Peyer's patch (tissue), 4 donors: ENCODE measurements at places on chromosomes 5 and 9.

GRCh38 chr9:70488098-70488792 lies 73.8 kb upstream of the KLF9 start:
- no peak for DNase-seq

DNA sequence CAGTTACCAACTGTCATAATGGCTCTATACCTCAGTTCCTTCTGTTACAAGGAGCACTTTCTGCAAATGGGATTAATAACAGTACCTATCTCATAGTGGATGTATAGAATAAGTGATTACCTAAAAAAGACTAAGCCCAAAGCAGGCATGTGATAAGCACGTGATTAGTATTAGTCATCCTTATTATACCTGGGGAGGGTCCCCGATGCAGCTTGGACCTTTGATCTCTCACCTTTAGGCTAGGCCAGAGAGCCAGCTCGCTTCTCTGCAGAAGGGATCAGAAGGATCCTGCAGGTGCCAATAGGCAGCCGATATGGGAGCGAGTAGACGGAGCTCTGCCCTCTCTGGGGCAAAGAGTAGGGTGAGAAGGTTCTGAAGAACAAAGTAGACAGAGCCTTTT lies 4.0 kb downstream of the JADE2 start:
- DNase-seq = no peak

- DNase-seq = no peak
Measured at GRCh38 chr5:143130613-143131305, 272.7 kb downstream of the NR3C1 start.

DNA sequence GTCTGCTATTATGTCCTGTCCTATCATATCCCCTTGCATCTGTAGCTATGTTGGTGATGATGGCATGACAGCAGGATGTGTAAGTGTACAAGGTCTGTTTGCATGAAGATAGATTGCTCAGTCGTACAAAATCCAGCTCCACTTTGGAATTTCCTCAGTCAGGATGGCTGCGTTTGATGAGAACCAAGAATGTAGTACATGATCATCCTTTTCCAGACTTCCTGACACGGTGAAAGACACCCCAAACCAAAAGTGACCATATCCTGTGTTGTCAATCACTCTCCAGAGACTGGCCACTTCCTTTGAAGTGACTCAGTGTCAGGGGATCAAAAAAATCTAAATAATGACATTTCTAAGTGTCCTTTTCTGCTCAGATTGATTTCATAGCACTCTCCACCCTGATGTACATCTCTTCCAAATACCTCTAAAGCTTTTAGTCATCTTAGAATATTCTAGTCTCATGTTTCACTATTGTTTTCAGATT lies 213.4 kb downstream of the PLK2 start:
- DNase-seq = no peak

- peak; percentile 97 for DNase-seq
Measured at GRCh38 chr5:177454397-177455035, 7.9 kb downstream of the PRR7 start.

- DNase-seq = no peak
Measured at GRCh38 chr9:6068983-6069382, 53.6 kb upstream of the RANBP6 start.

DNA sequence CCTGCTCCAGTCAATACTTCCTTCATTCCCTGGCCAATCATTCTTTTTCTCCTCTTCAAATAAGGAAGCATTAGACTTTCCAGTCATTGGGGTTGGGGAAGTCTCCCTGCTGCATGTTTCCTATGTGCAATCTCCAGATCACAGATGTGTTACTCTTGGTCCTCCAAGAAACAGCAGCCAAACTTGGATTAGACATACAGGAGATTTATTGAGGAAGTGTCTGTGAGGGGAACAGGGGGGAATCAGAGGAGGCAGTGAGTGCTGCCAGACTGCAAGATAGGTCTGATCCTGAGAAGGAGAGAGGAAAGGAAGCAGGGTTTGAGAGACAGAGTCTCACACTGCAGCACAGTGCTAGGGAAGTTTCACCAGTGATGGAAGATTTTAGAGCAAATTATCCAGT lies 40.6 kb upstream of the SLIT3 start:
- DNase-seq = no peak

- DNase-seq = no peak
Measured at GRCh38 chr5:33317271-33317670, 123.5 kb upstream of the TARS1 start.

GRCh38 chr5:122306461-122306860 lies 5.6 kb upstream of the SNCAIP start:
- DNase-seq = no peak

DNA sequence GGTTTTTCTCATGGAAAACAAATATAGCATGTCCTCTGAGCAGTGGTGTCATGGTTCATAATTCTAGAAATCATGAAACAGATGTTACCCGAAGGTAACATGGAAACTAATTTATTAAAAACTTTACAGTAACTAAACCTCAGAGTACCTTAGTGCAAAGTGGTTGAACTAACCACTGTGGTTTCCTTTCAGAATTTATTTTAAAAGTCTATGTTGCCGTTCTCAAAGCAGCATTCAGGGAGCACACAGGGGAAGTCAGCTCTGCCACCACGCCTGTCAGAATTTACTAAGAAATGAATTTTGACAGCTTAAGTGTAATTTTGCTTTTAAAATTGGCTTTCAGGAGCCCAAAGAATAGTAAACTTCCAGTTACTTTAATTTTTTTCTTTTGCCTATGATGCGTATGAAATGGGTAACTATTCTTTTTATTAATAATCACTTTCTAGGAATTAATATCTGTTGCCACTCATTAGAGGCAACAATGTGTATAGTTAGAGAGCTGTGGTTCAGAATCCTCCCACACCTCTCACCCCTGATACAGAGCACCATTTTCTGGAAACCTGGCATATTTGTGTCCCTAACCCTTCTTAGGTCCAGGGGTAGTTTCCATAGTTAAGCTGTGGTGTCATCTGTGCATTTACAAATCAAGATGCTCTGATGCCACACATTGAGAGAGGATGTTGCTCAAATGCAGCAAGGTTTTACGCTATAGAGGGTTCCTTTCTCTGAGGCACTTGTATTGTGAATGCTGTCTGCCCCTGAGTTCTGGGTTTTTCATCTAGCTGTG lies 202.6 kb downstream of the ZSWIM6 start:
- no peak for DNase-seq

- DNase-seq = no peak
Measured at GRCh38 chr5:151113651-151114050, 32.8 kb upstream of the TNIP1 start.

GRCh38 chr5:34686762-34687268 lies 30.7 kb downstream of the RAI14 start:
- DNase-seq = peak; percentile 89

GRCh38 chr5:149367249-149367971 lies 9.6 kb downstream of the PCYOX1L start:
- DNase-seq = no peak

- peak; percentile 62 for DNase-seq
Measured at GRCh38 chr5:132464156-132464939, 26.2 kb downstream of the IRF1 start.

GRCh38 chr5:55851675-55851979 lies 470 bp downstream of the IL31RA start:
- DNase-seq = no peak

- no peak for DNase-seq
Measured at GRCh38 chr9:129150672-129151211, 27.3 kb downstream of the IER5L start.

DNA sequence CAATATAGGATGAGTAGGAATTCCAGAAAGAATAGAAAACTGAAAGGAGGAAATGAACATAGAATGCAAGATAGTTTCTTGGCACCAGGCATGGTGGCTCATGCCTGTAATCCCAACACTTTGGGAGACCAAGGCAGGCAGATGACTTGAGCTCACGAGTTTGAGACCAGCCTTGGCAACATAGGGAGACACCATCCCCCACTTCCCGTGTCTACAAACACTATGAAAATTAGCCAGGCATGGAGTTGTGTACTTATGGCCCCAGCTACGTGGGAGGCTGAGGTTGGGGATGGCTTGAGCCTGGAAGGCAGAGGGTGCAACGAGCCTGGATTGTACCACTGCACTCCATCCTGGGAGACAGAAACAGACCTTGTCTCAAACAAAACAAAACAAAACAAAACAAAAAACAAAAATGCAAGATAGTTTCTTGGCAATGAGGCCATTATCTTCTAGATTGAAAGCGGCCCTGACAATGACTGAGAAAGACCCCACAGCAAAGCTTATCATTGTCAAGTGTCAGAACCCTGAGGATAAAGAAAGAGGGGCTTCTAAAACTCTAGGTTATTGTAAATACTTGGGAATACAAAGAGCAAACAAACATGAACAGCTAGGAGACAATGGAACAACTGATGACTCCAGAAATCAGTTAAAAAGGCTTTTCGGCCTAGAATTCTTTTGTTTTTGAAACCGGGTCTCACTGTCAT lies 9.2 kb downstream of the SQSTM1 start:
- no peak for DNase-seq

- no peak for DNase-seq
Measured at GRCh38 chr5:116386633-116387032, 188.0 kb downstream of the SEMA6A start.

- no peak for DNase-seq
Measured at GRCh38 chr5:59133764-59134261, 550.9 kb downstream of the RAB3C start.

- DNase-seq = no peak
Measured at GRCh38 chr5:173890195-173890991, 2.2 kb downstream of the CPEB4 start.

- DNase-seq = no peak
Measured at GRCh38 chr5:115815006-115815692, 1.3 kb downstream of the CDO1 start.

DNA sequence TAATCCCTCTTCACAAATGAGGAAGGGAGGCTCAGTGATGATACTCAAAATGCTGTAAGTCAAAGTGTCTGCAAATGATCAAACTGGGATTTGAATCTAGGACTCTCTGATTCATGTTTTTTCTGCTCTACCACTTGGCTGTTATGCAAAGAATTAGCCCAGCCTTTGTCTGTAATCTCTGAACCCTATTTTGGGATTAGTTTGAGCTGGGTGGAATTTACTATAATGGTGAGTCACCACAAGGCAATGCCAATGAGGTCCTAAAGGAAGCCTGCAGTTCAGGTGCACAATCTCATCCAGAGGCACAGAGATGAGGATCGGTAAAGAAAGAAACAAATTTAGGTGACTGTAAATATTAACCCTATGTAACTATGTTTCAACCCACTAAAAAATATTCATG lies 29.2 kb downstream of the RFK start:
- DNase-seq = no peak

- no peak for DNase-seq
Measured at GRCh38 chr5:499233-500209, 24.7 kb downstream of the SLC9A3 start.
